ENCODE measurements at places on chromosomes 16 and 17.
A peak's percentile ranks its signal among the peaks of the same experiment; 100 is the strongest.

- DNase-seq: peak; percentile 60
Measured at GRCh38 chr17:68710976-68711375, 109.8 kb upstream of the FAM20A start.

- peak; percentile 52 for DNase-seq
Measured at GRCh38 chr17:32303781-32304288, 38.1 kb downstream of the C17orf75 start.

- DNase-seq: no peak
Measured at GRCh38 chr16:27611340-27611739, 61.4 kb downstream of the KATNIP start.

- no peak for DNase-seq
Measured at GRCh38 chr16:12153662-12154061, 177.1 kb downstream of the SNX29 start.

GRCh38 chr17:11287791-11288190, 46.8 kb downstream of the SHISA6 start:
- no peak for DNase-seq

GRCh38 chr16:24255456-24256371, at the start of gene CACNG3:
TSS of gene CACNG3 (plus strand) at chr16:24256335. CDS start at chr16:24256755, 420 bp downstream.
- DNase-seq: peak; percentile 9

GRCh38 chr17:55763856-55764255, 13.0 kb downstream of the PCTP start:
- peak; percentile 57 for DNase-seq

DNA sequence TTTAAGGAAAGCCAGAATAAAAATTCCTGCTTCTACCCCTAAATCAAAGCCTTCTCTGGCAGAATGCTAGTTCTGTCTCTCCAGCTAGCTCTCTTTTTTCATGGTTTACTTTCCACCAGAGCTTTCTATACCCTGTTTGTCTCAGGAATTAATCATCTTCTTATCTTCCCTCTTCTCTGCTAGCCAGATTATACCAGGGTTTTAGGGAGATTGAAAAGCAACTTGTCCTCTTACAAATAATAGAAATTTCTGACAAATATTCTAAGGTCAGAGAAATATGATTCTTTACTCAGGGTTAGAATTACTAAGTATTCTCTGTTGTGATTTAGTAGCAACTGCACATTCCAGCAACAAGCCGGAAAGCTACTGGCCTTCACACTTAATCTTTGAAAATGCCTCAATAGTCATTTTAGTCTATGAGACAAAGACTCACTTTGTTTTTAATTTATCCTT, 166.4 kb downstream of the TANC2 start:
- DNase-seq: no peak

DNA sequence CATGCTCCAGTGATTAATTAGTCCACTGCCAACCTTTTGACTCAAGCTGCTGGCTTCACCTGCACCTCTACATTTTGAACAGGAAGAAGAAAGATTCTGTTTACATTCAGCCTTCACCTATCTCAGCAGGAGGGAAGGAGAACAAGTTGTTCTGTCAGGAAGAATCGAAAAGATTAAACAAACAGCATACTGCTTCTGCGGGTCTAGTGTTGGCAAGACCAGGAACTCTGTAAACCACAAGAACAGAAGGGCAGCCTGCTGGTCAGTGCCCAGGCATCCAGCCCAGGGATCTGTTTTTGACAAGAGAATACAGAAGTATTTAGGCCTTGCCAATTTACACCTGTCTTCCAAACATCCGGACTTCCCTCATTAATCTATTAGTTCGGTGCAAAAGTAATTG, 189.7 kb downstream of the CHD9NB start:
- DNase-seq: no peak

GRCh38 chr16:80710918-80711317, 93.5 kb downstream of the CDYL2 start:
- no peak for DNase-seq

DNA sequence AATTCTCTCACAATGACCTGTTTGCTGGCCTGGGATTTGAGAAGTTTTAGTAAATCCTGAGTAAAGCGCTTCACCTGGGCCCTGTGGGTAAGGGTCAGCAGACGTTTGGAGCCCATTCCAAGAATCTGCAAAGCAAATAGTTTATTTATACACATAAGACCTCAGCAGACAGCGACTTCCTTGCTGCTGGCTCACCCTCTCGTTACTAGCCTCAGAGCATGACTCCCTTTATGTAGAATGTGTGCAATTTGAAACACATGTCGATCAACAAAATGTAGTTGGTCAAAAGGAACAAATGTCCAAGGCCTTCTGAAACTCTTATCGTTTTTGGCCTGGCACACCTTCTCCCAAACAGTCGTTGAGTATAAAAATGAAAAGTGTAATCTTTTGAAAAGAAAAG, 31.3 kb downstream of the MARF1 start:
- DNase-seq: peak; percentile 45

DNA sequence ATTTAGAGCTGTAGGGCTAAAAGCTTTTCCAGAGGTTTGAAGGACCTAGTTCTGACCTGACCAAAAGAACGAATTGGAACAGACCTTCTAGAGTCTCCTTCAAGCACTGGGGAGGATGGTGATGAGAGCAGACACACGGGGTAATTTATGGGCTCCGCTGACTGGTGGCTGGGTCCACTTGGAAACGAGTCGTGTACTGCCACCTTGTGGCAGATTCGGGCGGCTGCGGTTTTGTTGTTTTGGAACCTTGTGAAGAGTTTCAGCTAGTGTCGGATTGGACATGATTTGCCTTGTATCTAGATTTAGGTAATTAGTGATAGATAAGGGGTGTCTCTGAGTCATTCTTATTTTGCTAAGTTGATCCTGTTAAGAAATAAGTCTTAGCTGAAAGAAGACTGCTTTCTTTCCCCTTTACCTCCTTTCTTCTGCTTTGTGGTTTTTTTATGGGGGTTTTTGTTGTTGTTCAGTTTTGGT, 98.9 kb downstream of the AATF start:
- DNase-seq: peak; percentile 80

- no peak for DNase-seq
Measured at GRCh38 chr16:51138178-51138577, 12.9 kb downstream of the SALL1 start.

DNA sequence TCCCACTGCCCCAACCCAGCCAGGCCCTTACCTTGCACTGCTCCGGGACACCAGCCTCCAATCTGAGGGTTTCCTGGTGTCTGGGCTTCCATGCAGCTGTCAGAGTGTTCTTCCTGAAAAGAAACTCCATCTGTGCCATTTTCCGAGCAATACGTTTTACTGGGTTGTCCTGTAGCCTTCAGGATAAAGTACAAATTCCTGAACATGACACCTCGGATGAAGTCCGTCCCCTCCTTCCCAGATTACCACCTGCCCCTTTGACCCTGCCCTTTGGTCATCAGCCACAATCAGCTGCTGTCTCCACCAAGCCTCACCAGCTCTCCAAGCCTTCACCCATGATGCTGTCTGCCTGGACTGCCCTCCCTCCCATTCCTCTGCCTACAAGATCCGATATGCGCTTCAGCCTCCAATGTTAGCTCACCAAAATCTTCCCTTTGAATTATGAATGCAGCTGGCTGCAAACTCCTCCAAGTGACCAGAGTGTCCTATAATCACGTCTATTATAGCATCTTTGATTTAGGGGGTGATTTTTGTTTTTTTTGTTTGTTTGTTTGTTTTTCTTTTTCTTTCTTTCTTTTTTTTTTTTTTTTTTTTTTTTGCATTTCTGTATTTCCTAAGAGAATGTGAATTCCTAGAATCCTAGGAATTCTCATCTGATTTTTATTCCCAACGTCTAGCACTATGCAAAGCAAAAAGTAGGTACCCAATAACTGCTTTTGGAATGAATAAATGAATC, 60.6 kb upstream of the KIFC3 start:
- no peak for DNase-seq

- DNase-seq: peak; percentile 93
Measured at GRCh38 chr17:50661795-50662391, 27.2 kb downstream of the ABCC3 start.

DNA sequence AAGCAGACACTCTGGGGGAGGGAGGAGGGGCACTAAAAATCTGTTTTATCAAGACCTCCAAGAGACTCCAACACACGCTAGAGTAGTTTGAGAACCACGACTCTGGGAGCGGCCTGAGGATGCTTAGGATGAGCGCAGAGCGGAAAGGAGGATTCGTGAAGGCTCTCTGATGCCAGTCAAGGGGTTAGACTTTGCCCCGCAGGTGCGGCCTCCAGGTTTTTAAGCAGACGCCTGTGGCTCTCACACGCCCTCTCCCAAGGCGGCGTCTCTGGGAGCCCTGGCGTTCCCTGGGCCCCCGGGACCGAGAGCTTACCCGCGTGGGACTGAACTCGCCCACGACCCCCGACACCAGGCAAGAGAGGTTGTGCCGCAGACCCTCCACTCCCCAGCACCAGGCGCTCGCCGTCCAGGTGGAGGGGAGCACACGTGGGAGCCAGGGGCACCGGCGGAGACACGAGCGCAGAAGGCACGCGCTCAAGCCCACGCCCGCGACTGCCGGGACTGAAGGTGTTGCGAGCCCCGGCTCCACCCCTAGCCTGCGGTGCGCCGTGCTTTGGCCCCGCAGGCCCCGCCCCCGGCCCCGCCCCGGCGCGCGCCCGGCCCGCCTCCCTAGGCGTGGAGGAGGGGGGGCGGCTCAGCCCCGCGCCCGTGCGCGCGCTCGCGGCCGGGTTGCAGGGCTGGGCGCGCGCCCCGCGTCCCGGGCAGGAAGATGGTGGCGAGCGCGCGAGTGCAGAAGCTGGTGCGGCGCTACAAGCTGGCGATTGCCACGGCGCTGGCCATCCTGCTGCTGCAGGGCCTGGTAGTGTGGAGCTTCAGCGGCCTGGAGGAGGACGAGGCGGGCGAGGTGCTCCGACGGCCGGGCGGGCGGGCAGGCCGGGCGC, at the start of gene XYLT2:
Gene XYLT2, plus strand, starts transcription at position 695 of the 881 bp plus-strand sequence. Its CDS starts 15 bp downstream, at position 710.
- DNase-seq: peak; percentile 82

GRCh38 chr17:70091005-70091568, 16.1 kb downstream of the KCNJ16 start:
- no peak for DNase-seq

DNA sequence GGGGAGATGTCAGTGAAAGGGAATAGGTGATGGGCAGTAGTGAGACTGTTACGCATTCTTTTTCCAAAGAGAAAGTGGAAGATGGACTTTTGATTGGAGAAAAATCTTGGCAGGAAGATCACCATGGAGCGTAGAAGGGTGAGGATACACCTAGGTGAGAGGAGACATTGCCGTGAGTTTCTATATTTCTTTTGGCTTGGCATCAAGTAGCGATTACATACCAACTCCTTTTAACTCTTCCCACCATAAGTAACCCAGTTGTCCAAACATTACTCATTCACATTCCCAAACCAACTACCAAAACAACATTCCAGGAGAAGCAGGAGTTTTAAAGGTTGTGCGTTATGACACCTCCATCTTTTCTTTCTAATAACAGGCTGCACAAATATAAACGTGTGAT, 10.7 kb upstream of the KRT28 start:
- DNase-seq: peak; percentile 85

- DNase-seq: peak; percentile 19
Measured at GRCh38 chr17:13154398-13154797, 136.6 kb upstream of the ELAC2 start.

DNA sequence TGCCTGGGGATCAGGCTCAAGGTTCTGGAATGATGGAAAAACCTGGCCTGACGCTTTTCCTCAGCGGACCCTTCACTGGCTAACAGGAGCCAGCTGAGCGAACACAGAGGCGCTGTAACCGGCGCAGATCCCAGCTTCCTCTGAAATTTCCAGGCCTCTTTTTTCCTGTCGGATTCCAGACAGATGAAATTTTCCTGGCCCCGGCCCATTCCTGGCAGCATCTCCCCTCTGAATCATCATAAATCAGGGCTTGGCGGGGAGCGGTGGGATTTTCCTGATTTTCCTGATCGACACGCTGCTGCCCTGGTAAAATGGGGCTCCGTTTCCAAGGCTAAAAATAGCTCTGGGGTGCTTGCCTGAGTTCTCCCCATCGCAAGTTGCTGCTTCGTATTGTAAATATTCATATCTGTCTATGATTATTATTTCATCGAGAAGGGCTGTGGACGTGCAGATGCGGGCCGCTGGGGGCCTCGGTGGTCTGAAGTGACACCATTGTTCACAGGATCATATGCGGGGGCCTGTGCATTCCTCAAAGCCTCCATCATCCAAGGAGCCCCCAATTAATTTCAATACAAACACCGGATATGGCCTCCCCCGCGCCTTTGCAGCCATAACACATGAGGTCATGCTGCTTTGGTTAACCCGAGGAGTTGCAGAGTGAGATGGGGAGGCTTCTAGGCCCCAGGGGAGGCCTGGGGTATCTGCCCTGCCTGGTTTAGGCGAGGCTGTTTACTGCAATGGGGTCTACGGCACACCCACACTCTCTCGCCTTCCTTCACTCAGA, 45.8 kb upstream of the ETV4 start:
- peak; percentile 90 for DNase-seq

- DNase-seq: no peak
Measured at GRCh38 chr17:49776551-49777300, 11.8 kb upstream of the KAT7 start.

DNA sequence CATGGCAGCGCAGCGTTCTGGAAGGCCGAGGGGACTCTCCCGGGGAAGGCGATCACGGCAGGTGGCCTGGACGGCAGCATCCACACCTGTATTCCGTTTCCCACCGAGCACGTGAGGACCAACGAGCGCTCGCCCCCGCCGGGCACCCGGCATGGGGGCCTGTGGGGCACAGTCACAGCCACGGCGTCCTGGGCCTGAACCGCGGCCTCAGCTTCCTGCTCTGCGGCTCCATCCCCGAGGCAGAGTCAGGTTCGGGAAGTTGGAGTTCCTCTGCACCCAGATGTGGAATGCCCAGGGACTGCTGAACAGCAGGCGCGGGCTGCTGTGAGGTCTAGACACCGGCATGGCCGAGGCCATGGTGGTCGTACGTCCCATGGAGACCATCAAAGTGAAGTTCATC, 1713.9 kb downstream of the TP53TG3F start:
- no peak for DNase-seq

GRCh38 chr17:35222452-35222851, 20.4 kb upstream of the SLFN5 start:
- DNase-seq: no peak

DNA sequence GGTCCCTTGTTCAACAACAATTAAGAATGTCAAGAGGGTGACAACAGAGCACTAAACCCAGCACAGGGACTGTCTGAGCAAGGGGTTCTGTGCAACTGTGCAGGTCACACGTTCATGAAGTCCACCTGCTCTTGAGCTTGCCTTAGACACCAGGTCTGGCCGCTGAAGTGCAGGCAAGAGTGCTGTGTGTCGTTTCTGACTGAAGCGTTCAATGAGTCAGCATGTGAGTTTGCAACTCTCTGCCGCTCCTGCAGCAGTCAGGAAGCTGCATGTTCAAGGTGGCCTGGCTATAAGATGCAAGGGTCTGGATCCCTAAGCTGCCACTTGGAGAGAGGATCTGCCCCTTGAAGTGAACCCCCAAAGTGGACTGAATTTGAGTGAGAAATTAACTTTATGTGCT, 332.7 kb upstream of the HSBP1 start:
- peak; percentile 29 for DNase-seq

DNA sequence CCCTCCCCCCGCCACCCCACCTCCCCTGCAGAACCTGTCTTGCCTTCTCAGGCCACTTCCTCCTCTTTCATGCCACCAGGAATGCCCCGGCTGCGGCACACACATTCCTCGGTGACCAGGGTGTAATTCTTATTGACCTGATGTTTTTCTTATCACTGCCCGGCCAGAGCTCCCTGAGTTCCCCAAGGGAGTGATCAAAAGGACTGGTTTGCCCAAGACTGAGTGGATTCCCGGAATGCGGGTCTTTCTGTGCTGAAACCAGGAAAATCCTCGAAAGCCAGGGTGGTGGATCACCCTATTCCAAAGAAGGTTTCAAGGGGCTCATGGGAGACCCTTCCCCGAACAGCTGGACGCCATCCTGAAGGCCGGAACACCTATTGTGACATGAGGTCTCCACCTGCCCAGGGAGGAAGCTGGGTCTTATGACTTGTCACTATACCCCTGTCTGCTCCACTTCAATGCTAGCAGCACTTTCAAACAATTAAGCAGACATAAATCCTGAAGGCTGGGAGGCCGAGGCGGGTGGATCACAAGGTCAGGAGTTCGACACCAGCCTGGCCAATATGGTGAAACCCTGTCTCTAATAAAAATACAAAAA, 53.0 kb upstream of the RPL38 start:
- DNase-seq: no peak
